Common myeloid progenitor, CD34-positive (primary cell): ENCODE measurements at places on chromosomes 2 and 18.

- DNase-seq: peak; percentile 76
Observed at GRCh38 chr18:69935319-69936190, 12.1 kb downstream of the CD226 start.

GRCh38 chr2:141933226-141933625 is 197.6 kb downstream of the LRP1B start:
- no peak for DNase-seq

DNA sequence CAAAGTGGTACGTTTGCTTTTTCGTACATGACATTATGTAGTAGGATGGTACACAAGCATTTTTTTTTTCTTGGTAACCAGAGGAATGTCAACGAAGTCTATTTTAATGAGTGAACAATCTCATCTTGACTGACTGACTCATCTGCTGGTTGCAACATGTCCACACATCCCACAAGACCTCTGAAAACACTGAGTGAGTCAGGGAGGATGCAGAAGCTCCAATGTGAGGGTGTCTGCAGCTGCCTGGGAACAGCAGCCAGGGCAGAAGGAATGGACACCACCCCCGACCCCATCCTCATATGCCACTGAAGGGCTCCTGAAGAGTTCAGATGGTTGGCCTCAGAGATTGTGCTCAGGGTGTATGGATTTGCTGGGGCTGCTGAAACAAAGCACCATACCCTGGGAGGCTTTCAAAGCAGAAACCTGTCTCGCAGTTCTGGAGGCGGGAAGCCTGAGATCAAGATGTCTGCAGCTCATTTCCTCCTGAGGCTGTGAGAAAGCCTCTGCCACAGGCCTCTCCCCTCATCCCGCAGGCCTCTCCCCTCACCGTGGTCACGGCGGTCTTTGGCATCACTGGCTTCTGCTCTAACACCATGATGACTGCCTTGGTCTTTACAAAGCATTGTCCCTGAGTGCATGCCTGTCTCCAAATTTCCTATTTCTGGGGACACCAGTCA is 124.6 kb downstream of the LRATD1 start:
- DNase-seq: no peak

GRCh38 chr2:42369532-42370229 is 8.7 kb upstream of the COX7A2L start:
- DNase-seq: no peak

DNA sequence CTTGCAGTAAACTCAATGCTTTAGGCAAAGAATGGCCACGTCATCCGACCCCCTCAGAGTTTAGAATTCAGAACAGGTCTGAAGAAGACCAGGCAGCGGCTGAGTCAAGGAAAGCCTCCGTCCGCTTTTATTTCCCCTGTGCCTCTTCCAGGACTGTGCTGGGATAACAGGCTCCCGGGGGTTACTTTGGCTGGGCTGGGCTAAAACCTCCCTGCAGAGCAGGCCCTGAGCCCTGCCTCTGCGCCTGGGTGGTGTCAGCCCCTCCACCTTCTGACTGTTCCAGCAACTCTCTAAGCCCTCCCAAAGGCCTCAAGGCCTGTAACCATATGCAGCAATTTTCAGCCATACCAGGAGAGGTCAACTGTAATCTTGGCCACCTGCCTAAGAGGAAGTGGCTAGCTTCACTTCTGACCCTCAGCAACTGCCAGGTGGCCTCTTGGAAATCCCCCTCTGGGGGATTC is 166.5 kb downstream of the RPIA start:
- peak; percentile 89 for DNase-seq

GRCh38 chr2:67938053-67938452 is 124.8 kb downstream of the C1D start:
- DNase-seq: no peak

DNA sequence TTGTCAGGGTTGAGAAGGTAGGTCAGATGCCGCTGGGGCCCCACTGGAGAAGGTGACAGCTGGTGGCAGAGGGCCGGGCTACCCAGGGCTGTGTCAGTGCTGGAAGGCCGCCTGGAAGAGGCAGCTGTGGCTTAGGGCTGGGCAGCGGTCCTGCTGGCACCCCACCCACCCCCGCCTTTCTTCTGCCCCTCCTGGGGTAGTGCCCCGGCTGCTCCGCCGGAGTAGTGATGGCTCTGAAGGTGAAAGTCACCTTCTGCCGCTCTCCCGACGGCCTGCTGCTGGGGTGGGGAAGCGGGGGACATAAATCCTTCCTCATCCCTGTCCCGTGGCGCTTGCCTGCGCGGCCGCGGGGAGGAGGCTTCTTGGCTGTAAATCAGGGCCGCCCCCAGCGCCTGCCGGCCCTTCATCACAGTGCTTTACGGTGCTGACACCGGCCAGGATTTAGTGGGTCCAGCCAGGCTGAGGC is 332.2 kb downstream of the DYSF start:
- no peak for DNase-seq

DNA sequence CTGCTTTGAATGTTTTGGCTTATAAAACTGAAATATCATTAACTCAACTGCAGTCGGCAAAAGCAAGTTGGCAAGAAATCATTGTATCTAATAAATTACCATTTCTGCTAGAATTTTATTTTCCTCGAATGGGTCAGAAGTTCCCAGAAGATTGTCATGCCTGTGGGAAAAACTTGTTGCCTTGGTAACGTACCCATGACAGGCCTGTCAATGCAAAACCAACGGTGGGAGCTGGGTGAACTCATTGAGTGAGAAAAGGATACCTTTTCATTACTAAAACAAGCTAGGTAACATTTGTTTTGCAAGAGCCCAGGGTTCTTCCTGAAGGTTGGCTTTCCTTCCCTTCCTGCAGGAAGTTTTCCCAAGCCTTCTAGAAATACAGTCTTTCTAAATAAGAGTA is 9.5 kb downstream of the PLB1 start:
- DNase-seq: no peak

- DNase-seq: no peak
Observed at GRCh38 chr2:59237311-59237710, 996.2 kb upstream of the FANCL start.

DNA sequence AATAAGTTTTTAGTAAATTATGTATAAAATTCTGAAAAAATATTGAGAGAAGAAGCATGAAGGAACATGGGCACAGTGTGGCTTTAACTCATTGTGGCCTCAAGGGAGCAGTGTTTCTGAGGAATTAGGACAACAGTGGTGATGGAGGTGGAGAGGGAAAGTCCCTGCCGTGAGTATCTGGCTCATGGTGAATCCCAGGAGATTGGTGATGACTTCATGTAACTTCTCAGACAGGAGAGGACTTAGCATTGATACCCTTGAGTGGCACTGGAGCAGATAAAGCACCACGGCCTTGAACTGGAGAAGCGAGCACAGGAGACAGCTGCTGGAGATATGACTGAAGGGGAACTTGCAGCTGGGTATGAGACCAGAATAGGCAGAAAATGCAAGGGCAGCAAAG is 35.0 kb upstream of the LRP1B start:
- peak; percentile 73 for DNase-seq

- no peak for DNase-seq
Observed at GRCh38 chr2:85431570-85432205, 13.2 kb downstream of the SH2D6 start.
